ENCODE measurements at places on chromosomes 5 and 9. TPM values are rescaled to one million over a fixed set of nuclear protein-coding genes. Genes with fewer than 3 reads are reported as not detected.

INSL6 gene
- total RNA-seq: not detected

ADAMTS13 gene
- total RNA-seq: 0.60 TPM

SPINK6 gene
- total RNA-seq: 0.45 TPM

IL7R gene
- total RNA-seq: 0.36 TPM

PCDHA3 gene
- total RNA-seq: 1.0 TPM

PCDHAC1 gene
- 1.8 TPM for total RNA-seq

TRIM36 gene
- total RNA-seq: 1.8 TPM

SH2D3C gene
- total RNA-seq: 0.12 TPM

CDH6 gene
- total RNA-seq: 0.09 TPM

EIF4EBP3 gene
- 3.0 TPM for total RNA-seq

CDKN2B gene
- total RNA-seq: not detected

CDK9 gene
- 54.4 TPM for total RNA-seq
